ENCODE measurements at places on chromosomes 5 and 9. TPM values are rescaled to one million over a fixed set of nuclear protein-coding genes. Genes with fewer than 3 reads are reported as not detected.

Gene NUTM2G
- not detected for total RNA-seq

Gene CMYA5
- total RNA-seq, result under 0.01 TPM

Gene FCN2
- not detected for total RNA-seq

Gene TRPM3
- 0.40 TPM for total RNA-seq

Gene ELOVL7
- under 0.01 TPM for total RNA-seq

Gene TMEFF1
- total RNA-seq, result 10.5 TPM

Gene SLC6A3
- not detected for total RNA-seq

Gene CCDC180
- total RNA-seq, result 1.6 TPM

Gene PCDHGB5
- 7.4 TPM for total RNA-seq

Gene GPR21
- total RNA-seq, result 0.60 TPM

Measured in lung microvascular endothelial cell (primary cell).